Activated CD8-positive, alpha-beta T cell treated with anti-CD3 and anti-CD28 coated beads for 36 hours (primary cell): ENCODE measurements at places on chromosomes 5 and 9.

DNA sequence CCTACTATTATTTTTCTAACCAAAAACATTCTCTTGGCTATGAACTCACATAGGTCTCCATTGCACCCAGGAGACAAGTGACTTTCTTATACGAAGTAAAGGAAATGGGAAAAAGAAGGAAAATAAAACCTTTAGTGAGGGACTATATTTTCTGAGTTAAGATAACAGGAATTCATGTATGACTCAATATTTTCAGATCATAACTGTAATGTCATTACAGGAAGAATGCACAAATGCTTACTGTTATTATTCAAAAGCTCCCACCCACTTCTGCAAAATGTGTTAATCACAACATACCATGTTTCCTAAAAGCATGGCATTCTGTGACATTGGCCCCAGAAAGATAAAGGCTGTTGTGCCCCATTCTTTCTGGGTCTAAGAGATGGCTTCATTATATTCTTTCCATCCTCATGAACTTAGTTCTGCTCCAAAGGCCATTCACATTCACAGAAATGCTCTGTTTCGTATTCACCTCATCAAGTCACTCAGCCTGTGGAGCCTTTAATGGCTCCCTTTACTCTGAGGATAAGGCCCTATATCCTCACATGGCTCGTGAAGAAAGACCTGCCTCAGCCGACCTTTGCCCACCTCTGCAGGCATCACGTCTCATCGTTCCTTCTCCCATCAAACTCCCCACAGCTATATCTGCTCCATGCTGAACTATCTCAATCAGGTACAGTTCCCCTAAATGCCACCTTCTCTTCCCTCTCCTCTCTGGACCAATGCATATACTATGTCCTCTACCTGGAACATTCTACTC lies 77.0 kb downstream of the ABCA1 start:
- H3K4me1 ChIP-seq, result no peaks in the 10 kb centered on the region
- no peaks in the 10 kb centered on the region for H3K36me3 ChIP-seq
- no peak for DNase-seq
- no peak overlapping the region for H3K4me3 ChIP-seq
- no peak overlapping the region for H3K27ac ChIP-seq

- no peak for DNase-seq
- H3K4me3 ChIP-seq, result no peak overlapping the region
- H3K36me3 ChIP-seq, result no peaks in the 10 kb centered on the region
- H3K4me1 ChIP-seq, result no peaks in the 10 kb centered on the region
- no peak overlapping the region for H3K27ac ChIP-seq
These were observed 30.8 kb downstream of the RASEF start for GRCh38 chr9:83032065-83032625.

DNA sequence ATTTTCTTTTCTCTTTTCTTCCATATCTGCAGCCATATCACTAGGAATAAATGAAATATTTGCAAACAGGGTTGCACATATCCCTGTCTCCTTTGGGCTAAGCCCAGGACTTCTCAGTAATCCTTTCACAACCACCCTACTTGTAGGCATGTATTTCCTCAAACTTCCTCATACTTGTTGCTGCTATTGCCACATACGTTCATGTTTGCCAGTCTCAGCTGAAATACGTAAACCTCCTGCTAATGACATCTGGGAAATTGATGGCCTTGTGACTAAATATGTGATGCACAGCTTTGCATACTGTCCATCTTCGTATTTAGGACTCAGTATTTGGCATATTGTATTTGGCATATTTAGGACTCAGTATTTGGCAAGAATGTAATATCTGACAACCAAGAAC lies 224.6 kb downstream of the PLK2 start:
- H3K4me1 ChIP-seq, result no peaks in the 10 kb centered on the region
- H3K36me3 ChIP-seq, result no peaks in the 10 kb centered on the region
- H3K4me3 ChIP-seq, result no peak overlapping the region
- H3K27me3 ChIP-seq, result no peaks in the 10 kb centered on the region
- H3K27ac ChIP-seq, result no peak overlapping the region
- DNase-seq, result no peak

- H3K4me1 ChIP-seq, result no peaks in the 10 kb centered on the region
- H3K27me3 ChIP-seq, result no peaks in the 10 kb centered on the region
- DNase-seq, result no peak
These were observed 363.1 kb downstream of the PRELID2 start for GRCh38 chr5:145471831-145472612.

- H3K36me3 ChIP-seq, result no peaks in the 10 kb centered on the region
- DNase-seq, result no peak
- peaks cover 2% of the 10 kb centered on the region for H3K27me3 ChIP-seq
- H3K4me1 ChIP-seq, result no peaks in the 10 kb centered on the region
These were observed 359.6 kb downstream of the EBF1 start for GRCh38 chr5:158739951-158740757.

DNA sequence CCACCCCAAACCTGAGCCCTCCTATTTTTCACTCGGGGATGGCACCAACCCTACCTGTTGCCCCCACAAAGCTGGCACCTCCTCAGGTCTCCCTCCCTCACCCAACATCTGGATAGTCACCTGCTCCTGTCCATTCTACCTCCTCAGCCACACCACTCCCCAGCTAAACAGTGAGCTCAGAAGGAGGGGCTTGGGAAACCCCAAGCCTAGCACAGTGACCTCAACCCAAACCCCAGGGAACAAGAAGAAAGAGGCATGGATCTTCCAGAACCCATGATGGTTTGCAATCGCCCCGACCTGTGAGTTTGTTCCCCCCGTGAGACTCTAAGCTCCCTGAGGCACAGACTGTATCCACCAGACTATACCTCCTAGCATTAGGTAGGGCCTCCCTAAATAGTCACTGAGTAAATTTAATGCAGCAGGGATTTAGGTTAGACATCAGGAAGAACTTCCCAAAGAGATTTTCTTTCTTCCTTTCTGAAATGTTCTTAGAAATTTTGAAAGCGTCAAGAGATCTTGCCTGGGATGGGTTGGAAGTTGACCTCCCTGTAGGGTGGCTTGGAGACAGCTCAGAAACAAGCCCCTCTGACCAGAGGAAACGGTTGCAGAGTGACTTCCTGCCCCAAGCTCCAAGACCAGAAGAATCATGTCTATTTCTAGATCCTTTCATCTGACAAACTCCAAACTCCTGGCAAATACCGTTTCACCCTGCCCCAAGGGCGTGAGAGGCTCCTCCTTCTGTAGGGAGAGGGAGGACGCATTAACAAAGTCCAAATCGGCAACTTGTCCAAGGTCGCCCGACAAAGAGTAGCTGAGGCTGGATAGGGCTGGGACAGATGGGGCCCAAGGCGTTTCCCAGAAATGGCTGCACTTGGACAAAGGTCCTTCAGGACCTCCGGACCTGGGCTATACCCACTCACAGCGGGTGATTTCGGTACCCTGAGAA lies 4.1 kb downstream of the FIBCD1 start:
- H3K4me1 ChIP-seq, result peaks cover 2% of the 10 kb centered on the region
- H3K4me3 ChIP-seq, result no peak overlapping the region
- no peak for DNase-seq
- no peak overlapping the region for H3K27ac ChIP-seq
- peaks cover 33% of the 10 kb centered on the region for H3K27me3 ChIP-seq
- no peaks in the 10 kb centered on the region for H3K36me3 ChIP-seq
